ENCODE measurements at places on chromosomes 2 and 18. TPM values are rescaled to one million over a fixed set of nuclear protein-coding genes. Genes with fewer than 3 reads are reported as not detected.

DNA sequence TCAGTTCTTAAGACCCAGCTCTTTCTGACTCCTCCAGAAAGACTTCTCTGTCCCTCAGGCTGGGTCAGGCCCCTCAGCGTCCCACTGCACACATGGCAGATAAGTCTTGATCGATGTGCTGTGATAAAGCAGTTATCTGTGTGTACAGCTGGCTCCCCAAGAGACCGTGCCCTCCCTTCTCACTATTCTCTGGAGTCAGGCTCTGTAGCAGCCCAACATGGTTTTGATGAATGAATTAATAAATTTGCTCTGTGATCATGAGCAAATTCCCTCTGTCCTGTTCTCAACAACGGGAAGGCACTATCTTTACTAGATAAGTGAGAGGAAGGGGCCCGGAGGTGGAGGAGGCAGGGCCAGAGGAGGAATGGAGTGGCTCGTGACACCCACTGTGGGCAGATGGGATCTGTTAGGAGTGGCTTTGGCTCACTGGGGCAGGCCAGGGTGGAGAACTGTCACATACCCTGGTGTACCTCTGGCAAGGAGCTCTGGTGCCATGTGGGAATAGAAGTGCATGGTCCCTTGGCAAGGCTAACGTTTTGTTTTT lies 48.3 kb downstream of the ZFP36L2 start:
- H3K4me3 ChIP-seq, result no peak overlapping the region
- H3K27ac ChIP-seq, result peak overlapping the region; percentile 52
- H3K27me3 ChIP-seq, result no peaks in the 10 kb centered on the region

- H3K27ac ChIP-seq, result peak overlapping the region; percentile 74
- H3K4me3 ChIP-seq, result no peak overlapping the region
- no peaks in the 10 kb centered on the region for H3K27me3 ChIP-seq
- peaks cover 9% of the 10 kb centered on the region for H3K4me1 ChIP-seq
- H3K36me3 ChIP-seq, result no peaks in the 10 kb centered on the region
Measured at GRCh38 chr2:181393472-181393871, 63.7 kb upstream of the ITGA4 start.

DNA sequence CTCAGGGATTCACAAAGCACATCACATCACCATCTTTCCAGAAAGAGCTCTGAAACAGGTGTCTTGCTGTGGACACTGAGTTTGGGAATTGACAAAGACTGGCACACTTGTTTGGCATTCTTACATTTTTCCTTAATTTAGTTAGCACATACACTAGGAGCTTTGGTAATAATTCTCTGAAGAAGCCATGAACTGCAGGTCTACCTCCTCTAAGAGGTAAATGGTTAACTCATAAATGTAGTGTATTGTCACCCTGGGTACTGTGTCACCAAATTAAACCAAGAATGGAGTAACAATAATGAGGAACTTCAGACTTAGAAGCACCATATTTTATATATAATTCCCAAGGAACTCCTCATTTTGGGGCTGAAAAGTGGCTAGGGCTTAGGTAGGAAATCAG lies 22.6 kb downstream of the EIF4E2 start:
- peaks cover 35% of the 10 kb centered on the region for H3K36me3 ChIP-seq
- H3K27me3 ChIP-seq, result no peaks in the 10 kb centered on the region
- peak overlapping the region; percentile 38 for H3K27ac ChIP-seq
- no peak for DNase-seq
- peaks cover 63% of the 10 kb centered on the region for H3K4me1 ChIP-seq
- H3K4me3 ChIP-seq, result peak overlapping the region; percentile 33

DNA sequence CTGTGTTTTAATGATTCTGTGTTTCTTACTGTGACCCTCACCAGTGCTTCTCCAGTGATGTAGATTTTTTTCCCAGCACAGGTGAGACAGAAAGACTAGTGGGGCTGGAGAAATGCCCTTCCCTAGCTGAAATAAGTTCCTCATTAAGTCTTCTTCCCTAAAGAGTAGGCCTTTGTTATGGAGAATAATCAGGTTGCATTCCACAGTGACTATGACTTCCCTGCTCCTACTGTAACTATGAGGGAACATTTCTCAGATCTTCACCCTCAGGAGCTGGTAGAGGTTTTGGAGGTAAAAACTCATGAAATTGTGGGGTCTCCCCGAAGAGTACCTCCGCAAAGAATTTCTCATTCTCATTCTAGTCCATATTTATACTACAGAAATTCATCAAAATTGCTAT lies 286.2 kb downstream of the GRB14 start:
- no peak for DNase-seq
- H3K4me3 ChIP-seq, result no peak overlapping the region
- H3K27ac ChIP-seq, result no peak overlapping the region
- H3K27me3 ChIP-seq, result no peaks in the 10 kb centered on the region
- H3K36me3 ChIP-seq, result no peaks in the 10 kb centered on the region

- no peak for DNase-seq
- peaks cover 15% of the 10 kb centered on the region for H3K4me1 ChIP-seq
- H3K4me3 ChIP-seq, result no peak overlapping the region
- no peaks in the 10 kb centered on the region for H3K36me3 ChIP-seq
- H3K27me3 ChIP-seq, result peaks cover 14% of the 10 kb centered on the region
Measured at GRCh38 chr2:100524331-100524730, 38.5 kb upstream of the PDCL3 start.

Gene ADRA2B
- not detected for total RNA-seq

Gene SERPINB12
- total RNA-seq, result not detected

Gene DSC1
- not detected for total RNA-seq

Gene SCYGR4
- total RNA-seq, result not detected

Data from Calu3 (cell line).